Small intestine (tissue), 16 donors: ENCODE measurements at places on chromosomes 3 and 15.
A peak's percentile ranks its signal among the peaks of the same experiment; 100 is the strongest.

DNA sequence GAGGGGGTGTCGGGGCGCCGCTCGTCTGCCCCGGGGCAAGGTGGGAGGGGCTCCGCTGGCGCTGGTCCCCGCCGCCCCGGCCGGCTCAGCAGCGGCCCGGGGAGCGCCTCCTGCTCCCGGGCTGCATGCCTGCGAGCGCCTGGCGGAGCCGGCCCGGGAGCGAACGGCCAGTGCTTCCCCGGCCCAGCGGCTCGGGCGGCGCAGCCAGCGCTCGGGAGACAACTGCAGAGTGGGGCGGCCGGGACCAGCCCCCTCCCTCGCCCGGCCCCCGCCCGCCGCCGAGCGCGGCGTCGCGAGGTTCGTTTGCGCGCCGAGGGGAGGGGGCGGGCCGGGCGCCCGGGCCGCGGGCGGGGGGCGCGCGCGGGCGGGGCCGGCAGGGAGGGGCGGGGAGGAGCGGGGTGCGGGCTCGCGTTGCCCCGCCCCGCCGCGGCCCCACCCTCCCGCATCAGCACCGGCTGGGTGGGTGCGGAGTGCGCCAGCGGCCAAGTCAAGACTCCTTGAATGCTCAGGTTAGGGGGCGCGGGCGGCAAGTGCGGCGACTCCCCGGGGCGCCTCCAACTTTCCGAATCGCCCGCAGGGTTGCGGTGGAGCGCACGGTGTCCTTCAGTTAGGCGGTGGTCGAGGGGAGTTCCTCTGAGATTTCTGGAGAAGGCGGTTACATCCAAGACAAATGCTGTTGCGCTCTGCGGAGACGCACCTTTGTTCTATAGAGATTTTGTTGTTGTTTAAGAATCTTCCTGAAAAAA is at the start of gene RGMA:
Gene RGMA, minus strand, starts transcription at position 231 of the 746 bp plus-strand sequence. CDS start 279 bp downstream, outside the sequence.
- DNase-seq, result peak; percentile 29

DNA sequence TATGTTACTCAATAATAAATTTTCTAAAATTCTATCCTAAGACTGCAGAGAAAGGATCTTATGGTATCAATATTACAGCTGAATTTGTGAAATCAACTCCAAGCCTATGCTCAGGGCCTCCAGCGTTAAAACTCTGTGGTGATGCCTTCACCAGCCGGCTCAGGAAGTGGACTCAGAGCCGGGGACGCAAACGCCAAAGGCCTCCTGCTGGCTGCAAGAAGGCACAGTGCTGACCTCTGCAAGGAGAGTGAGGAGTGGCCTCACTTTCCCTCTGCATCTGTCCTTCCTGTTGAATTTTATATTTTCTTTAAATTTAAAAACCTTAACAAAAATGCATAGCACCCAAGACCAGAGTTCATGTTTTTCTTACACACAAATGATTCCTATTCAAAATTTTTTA is 48.5 kb downstream of the HERC2 start:
- no peak for DNase-seq

DNA sequence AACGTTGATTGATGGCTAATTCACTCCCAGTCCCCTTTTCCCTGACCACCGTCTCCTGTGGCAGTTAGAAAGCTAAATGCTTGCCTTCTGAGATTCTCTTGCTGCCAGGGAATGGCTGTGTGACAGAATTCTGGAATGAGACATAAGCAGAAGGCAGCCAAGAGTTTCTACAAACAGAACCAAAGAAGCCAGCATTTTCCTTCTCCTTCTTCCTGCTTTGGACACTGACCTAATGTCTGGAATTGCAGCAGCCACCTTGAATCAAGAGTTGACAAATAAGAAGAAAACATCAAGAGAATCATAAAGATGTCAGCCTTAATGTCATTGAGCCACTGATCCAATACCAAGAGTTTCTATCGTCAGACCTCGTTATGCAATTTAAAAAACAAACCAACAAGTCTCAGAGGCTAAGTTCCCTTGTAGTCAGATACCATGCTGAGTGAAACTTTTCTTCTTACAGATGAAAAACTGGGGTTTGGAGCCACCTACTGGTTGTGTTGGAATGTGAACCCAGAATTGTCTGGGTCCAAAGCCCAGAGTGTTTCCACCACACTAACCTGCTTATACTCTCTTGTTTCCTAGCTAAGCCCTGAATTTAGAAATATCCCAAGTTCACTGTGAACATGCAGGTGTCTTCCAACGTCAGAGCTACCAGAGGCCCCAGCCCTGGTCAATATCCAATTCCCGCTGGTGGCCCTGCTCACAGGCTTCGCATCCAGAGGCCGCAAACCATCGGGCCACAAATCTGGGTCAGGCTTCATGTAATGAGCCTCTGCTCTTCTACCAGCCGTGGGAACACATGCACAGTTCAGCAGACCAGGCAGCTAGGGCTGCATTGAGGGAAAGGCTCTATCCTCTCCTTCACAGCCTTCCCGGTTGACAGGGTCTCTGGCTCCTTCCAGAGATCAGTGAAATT is 42.5 kb downstream of the MCF2L2 start:
- peak; percentile 85 for DNase-seq

GRCh38 chr15:94917068-94917467 is 685.7 kb downstream of the MCTP2 start:
- no peak for DNase-seq

DNA sequence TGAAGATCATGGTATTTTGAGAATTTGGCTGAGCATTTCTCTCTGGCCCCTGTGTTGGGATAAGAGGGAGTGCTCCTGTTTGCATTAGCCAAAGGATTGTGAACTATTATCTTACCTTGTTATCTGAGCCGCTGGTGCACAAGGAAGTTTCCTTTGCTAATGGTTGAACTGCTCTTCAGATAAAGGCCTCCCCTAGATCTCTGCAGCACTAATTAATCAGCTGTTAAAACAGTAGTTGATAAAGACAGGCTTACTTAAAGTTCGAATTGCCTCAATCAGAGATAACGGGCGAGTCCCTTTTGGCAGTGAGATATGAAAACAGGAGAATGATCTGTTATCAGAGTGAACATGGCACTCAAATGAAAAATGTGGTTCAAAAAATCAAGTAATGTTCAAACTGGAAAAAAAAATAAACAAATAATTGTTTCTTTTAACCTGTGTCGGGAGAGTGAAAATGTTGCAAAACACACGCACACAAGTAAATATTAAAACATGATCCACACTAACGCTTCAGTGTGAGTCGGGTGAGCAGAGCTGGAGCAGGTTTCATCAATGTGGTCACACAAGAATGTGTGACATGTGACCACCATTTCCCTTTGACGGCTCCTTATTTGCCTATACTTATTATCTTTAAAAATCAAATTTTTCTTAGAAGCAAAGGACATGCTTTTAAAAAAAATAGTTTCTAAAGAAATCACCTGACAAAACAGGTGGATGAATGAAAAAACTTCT is 469.1 kb downstream of the SOX2 start:
- DNase-seq, result peak; percentile 37

DNA sequence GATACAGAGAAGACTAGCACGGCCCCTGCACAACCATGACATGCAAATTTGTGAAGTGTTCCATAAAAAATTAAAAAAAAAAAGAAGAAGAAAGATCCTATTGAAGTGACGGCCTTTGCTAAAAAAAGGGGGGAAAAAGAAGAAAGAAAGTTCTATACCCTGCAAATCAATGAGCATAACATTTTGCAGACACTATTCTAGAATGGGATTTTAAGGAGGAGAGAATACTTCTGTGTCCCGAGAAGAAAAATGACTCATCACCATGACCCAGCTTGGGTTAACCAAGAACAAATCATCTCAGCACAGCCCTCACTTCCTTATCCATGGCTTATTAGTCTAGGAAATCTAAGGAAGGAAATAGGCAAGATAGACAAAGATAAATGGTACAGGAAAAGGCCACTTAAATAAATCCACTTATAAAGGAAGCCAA is 7.4 kb upstream of the SH3BP5 start:
- DNase-seq, result no peak

DNA sequence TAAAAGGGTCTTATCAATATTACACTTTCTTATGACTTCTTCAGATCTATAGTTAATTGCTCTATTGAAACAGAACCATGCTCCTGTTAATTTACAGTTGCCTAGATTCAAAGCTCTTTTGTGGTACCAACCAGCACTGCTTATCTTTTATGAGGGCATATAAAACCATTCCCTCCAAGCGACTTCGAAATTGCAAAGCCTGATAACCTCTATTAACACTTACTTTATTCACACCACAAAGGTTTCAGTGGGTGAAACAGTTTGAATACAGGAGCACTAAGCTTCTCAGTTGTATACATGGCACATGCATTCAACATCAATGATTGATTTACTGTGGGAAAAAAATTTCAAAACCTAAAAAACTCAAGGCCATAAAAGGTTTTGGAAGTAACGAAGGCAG is 74.9 kb upstream of the PPIB start:
- DNase-seq, result peak; percentile 82

DNA sequence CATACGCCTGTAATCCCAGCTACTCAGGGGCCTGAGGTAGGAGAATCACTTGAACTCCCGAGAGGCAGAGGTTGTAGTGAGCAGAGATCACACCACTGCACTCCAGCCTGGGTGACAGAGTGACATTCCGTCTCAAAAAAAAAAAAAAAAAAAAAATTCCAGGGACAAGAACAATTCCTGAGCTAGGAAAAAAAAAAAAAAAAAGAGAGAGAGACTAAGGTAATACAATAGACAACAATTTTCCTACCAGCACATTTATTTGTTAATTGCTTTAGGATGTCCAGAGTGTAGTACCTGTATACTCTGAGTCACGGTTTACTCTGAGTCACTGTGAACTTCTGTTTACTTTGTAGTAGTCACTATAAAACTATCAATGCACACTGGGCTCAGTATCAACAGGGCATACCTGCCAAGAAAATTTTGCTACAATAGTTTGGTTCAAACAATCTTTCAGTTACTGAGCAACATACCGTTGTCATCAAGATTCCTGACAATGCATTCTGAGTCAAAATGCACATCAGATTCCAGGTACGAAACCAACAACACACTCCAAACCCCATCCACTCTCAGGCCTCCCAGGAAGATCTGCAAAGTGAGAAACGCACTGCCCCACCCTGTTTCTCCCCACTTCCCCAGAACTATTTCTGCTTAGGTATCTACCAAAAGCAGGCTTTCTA is 28.3 kb downstream of the IGF2BP2 start:
- DNase-seq, result peak; percentile 80

DNA sequence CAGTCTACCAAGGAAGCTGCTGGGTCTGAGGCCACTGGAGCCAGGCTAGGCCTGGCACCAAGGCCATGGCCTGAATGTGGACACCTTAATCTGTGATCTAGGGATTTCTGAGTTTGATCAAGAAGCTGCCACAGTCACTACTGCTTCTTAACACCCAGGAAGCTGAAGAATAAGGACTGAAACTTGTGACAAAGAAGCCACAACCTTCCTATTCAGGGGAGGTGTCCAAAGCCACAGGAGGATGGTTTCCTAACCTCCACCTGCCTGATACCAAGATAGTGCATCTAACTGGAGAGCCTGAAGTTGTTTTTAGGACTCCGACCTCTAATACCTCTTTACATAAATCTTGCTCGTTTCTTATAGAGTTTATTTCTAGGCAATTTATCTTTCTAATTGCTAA is 5.5 kb upstream of the ANO10 start:
- DNase-seq, result no peak

GRCh38 chr3:923161-923910 is 169.5 kb upstream of the CNTN6 start:
- no peak for DNase-seq

GRCh38 chr3:150314248-150315004 is 93.7 kb upstream of the TSC22D2 start:
- peak; percentile 90 for DNase-seq

DNA sequence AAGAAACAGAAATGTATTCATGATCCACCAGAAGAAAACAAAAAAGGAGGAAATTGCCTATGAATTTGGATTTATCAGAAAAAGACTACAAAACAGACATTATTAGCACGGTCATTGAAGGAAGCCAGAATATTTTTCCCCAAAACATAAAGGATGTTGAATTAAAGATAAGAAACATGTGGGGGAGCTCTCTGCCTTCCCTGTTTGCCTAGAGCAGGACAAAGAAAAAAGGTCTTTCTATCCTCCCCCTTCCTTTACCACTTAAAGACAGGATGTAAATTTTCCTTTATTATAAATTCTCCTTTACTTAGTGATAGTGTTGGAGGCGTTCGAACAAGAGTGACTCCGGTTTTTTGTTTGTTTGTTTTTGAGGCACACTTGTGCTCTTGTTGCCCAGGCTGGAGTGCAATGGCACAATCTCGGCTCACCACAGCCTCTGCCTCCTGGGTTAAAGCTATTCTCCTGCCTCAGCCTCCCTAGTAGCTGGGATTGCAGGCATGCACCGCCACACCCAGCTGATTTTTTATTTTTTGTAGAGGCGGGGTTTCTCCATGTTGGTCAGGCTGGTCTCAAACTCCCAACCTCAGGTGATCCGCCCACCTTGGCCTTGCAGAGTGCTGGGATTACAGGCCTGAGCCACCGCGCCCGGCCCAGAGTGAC is 14.9 kb upstream of the RPN1 start:
- no peak for DNase-seq

DNA sequence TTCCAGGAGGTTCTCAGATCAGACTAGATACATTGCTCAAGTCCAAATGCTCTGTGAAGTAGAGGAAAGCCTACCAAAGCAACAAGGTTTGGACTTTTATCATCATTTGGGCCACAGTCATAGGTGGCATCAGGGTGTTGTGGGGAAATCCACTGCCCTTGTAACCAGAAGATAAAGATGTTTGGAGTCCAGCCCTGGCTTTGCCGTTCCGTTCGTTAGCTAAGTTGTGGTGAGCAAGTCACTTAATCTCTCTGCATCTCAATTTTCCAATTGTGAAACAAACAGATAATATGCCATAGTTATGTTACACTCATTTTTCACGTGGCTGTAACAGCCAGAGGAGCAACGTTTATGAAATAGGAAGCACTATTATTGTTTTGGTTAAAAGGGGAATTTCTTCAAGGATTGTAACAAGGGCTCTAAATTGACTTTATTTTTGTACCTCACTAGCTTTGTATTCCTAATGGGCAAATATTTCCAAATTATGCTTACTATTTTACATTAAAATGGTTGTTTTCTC is 125.6 kb downstream of the CD47 start:
- no peak for DNase-seq

DNA sequence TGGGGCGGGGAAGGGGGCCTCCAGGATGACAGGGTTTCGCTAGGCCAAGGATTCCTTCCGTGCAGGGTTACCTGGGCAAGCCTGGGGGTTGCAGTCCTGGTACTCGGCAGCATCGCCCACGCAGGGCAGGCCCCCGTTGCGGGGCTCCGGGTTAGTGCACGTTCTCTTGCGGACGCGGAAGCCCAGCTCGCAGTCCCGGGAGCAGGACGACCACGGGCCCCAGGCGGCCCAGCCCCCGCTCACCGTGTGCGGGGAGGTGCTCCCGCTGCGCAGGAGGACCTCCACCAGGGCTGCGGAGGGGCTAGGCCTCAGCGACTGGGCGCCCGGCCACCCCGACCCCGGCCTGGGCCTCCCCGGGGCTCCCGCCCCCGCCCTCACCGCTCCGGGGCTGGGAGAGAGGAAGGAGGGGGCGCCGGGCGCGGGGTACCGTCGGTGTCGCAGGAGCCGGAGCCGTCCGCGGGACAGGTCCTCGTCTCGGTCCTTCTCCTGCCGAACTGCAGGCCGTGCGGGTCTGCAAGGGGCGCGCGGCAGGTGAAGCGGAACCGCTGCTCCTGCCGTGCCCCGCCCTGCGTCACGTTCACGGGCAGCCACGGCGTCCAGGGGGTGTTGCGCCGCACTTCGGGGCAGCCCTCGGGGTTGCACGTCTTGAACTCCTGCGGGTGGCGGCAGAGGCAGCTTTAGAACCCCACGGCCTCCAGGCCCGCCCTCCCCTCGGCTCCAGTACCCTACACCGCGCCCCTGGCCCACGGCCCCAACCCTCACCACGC is 114.6 kb downstream of the SEMA5B start:
- DNase-seq, result no peak
